ENCODE measurements at places on chromosomes 2 and 18. TPM values are rescaled to one million over a fixed set of nuclear protein-coding genes. Genes with fewer than 3 reads are reported as not detected.

The CNGA3 gene
- total RNA-seq: not detected

The GKN2 gene
- not detected for total RNA-seq

The SPP2 gene
- total RNA-seq: not detected

The CYP26B1 gene
- total RNA-seq: not detected

The CRYGD gene
- not detected for total RNA-seq

The TLX2 gene
- total RNA-seq: not detected

The CD8B gene
- not detected for total RNA-seq

The GCG gene
- total RNA-seq: not detected

The GPR17 gene
- not detected for total RNA-seq

The CRACDL gene
- not detected for total RNA-seq

The SPHKAP gene
- not detected for total RNA-seq

The EFR3B gene
- 0.39 TPM for total RNA-seq

The IL37 gene
- total RNA-seq: not detected

The POTEJ gene
- total RNA-seq: not detected

The GPBAR1 gene
- not detected for total RNA-seq

The COX5B gene
- total RNA-seq: 275 TPM

The PTCD3 gene
- 86.1 TPM for total RNA-seq

The RAX gene
- total RNA-seq: not detected

The SERPINB12 gene
- total RNA-seq: not detected

The TANK gene
- 106 TPM for total RNA-seq

The MCEE gene
- 6.2 TPM for total RNA-seq

The PDE11A gene
- 0.38 TPM for total RNA-seq

The RIT2 gene
- not detected for total RNA-seq

The ACADL gene
- not detected for total RNA-seq

The MTX2 gene
- total RNA-seq: 34.3 TPM

The HOXD13 gene
- 0.06 TPM for total RNA-seq

The ARHGEF4 gene
- total RNA-seq: 3.9 TPM

The ANKRD30B gene
- total RNA-seq: not detected

The UGT1A4 gene
- total RNA-seq: not detected

The AQP12B gene
- total RNA-seq: not detected

The CCBE1 gene
- 5.1 TPM for total RNA-seq

The M1AP gene
- not detected for total RNA-seq

The MYO5B gene
- total RNA-seq: 0.97 TPM

The FAM161A gene
- total RNA-seq: 1.3 TPM

The FAM237A gene
- total RNA-seq: not detected

The HOXD11 gene
- total RNA-seq: not detected

The PROKR1 gene
- not detected for total RNA-seq

The SPATA3 gene
- not detected for total RNA-seq

The COLEC11 gene
- total RNA-seq: not detected

The SH2D6 gene
- total RNA-seq: not detected

The VWC2L gene
- not detected for total RNA-seq

The ALPI gene
- total RNA-seq: not detected

The C1QL2 gene
- total RNA-seq: not detected

The KCNG2 gene
- not detected for total RNA-seq

The LONRF2 gene
- total RNA-seq: 0.81 TPM

The STARD6 gene
- total RNA-seq: not detected

The CAPN14 gene
- not detected for total RNA-seq

The SNX17 gene
- 148 TPM for total RNA-seq
